ENCODE measurements at places on chromosomes 2 and 18.

GRCh38 chr2:36733215-36733614 is 36.7 kb downstream of the VIT start:
- H3K4me1 ChIP-seq, result no peaks in the 10 kb centered on the region
- H3K36me3 ChIP-seq, result no peaks in the 10 kb centered on the region
- no peak overlapping the region for H3K27ac ChIP-seq

DNA sequence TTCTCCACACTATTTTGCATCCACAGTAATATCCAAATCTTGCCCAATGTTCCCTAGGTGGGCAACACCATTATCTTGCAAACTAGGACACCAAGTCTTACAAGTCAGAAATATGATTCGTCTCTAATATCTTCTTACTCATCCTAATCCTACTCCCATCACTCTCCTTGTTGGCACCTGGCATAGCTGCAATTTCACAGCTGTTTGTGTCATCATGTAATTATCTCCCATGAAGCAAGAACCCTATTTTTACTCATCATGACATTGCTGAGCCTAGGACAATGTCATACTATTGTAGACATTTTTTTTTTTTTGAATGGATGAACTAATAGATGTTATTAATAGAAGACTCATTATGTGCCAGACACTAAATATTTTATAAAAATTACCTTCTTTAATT is 91.3 kb upstream of the CCDC141 start:
- DNase-seq, result no peak
- no peaks in the 10 kb centered on the region for H3K27me3 ChIP-seq
- H3K4me3 ChIP-seq, result no peak overlapping the region
- no peak overlapping the region for H3K27ac ChIP-seq
- no peaks in the 10 kb centered on the region for H3K4me1 ChIP-seq
- no peaks in the 10 kb centered on the region for H3K36me3 ChIP-seq

DNA sequence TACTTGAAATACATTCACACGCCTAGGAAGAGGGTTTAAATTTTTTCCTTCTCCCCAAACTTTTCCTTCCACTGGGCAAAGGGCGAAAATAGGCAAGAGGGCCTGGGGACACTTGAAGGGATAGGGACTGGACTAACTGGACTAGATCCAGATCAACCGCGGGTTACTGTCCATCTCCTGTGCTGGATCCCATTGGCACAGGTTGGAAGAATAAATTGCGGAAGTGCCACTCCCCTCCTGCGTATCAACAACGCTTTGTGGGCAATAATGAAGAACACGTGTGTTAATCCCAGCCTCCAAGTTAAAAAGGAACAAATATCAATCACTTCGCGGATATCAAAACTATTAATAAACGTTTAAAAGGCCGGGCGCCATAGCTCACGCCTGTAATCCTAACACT is 1.7 kb upstream of the FZD5 start:
- no peak for DNase-seq
- peaks cover 4% of the 10 kb centered on the region for H3K36me3 ChIP-seq
- H3K27ac ChIP-seq, result no peak overlapping the region
- H3K27me3 ChIP-seq, result peaks cover 36% of the 10 kb centered on the region
- peaks cover 25% of the 10 kb centered on the region for H3K4me1 ChIP-seq

- H3K4me3 ChIP-seq, result no peak overlapping the region
- no peaks in the 10 kb centered on the region for H3K4me1 ChIP-seq
- H3K36me3 ChIP-seq, result no peaks in the 10 kb centered on the region
These were observed 322.1 kb downstream of the HRH4 start for GRCh38 chr18:24782566-24782965.

DNA sequence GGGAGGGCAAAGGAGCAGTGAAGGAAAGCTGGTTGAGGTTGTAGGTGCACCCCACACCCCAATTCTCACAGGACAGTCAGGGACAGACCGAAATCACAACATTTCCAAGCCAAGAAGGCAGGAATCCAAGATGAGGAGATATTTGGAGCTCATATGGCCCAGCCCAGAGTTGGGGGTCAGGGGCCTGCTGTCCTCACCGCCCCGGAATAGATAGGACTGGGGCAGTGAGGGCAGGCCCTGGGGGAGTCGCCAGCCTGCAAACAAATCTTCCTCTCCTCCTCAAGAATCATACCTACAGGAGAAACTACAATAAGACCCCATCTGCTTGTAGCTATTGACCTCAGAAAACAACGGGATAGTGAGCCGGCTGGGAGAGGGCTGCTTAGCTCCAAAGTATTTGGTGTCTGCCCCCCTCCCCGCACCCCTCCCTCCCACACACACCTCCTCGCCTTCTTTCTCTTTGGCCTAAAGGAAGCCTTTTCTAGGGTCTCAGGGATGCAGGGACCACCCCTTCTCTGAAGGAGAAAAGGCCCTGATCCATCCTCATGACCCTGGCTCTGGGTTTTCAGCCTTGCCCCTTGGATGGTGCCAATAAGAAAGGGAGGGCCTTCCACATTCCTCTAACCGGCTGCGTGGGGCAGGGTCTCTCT is 3.8 kb downstream of the EN1 start:
- H3K27me3 ChIP-seq, result peaks cover 68% of the 10 kb centered on the region
- no peak overlapping the region for H3K4me3 ChIP-seq
- DNase-seq, result no peak
- H3K27ac ChIP-seq, result no peak overlapping the region
- peaks cover 4% of the 10 kb centered on the region for H3K36me3 ChIP-seq
- H3K4me1 ChIP-seq, result no peaks in the 10 kb centered on the region

- no peaks in the 10 kb centered on the region for H3K27me3 ChIP-seq
- no peak for DNase-seq
- H3K4me1 ChIP-seq, result no peaks in the 10 kb centered on the region
- H3K4me3 ChIP-seq, result no peak overlapping the region
- no peaks in the 10 kb centered on the region for H3K36me3 ChIP-seq
These were observed 338.8 kb downstream of the MYCN start for GRCh38 chr2:16279201-16279570.

- DNase-seq, result no peak
- H3K4me1 ChIP-seq, result no peaks in the 10 kb centered on the region
- no peak overlapping the region for H3K27ac ChIP-seq
These were observed 361.9 kb upstream of the MEX3C start for GRCh38 chr18:51559198-51559901.

DNA sequence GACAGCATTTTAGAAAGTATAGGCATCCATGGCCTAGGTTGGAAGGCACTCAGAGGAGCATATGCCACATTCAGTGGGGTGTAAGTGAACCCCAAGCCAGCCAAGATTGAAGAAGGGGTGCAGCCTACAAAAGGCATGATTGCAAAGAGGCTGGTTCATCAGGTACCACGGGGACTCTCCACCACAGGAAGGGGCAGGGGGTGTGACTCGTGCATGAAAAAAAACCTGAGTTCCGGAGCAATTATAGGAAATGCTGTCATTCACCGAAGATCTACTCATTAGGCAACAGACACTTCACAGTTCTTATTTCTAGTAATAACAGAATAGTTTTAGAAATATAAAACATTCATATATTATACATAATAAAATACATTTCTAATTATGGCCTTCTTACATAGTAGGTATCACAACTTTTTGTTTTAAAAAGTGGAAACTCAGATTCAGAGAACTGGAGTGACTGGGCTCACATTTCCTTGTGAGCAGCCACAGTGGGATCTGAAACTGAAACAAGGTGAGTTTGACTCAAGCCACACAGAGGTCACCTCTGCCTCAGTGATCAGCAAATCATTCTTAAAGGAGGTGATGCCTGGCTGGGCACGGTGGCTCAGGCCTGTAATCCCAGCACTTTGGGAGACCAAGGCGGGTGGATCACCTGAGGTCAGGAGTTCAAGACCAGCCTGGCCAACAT is 188.4 kb upstream of the GYPC start:
- no peak overlapping the region for H3K4me3 ChIP-seq
- no peaks in the 10 kb centered on the region for H3K36me3 ChIP-seq
- H3K4me1 ChIP-seq, result no peaks in the 10 kb centered on the region
- no peak for DNase-seq

- H3K36me3 ChIP-seq, result peaks cover 34% of the 10 kb centered on the region
- DNase-seq, result no peak
- no peak overlapping the region for H3K4me3 ChIP-seq
- H3K4me1 ChIP-seq, result peaks cover 16% of the 10 kb centered on the region
These were observed 88.3 kb upstream of the ITGB6 start for GRCh38 chr2:160288324-160288723.

DNA sequence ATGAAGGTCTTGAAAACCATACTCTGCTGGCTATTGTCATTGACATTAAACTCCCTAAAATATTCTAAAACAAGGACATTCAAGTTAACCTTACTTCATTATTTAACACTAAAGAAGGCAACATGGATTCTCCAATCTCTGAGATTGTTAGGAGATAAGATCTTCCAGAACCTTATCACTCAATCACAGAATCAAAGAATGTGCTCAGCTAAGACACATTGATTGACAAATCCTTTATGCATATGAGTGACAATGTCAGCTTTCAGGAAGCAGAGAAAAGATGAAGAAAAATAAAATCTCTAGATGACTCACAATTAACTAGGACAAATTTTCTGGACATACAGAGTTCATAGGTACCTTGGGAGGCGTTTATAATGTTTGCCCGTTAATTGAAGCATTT is 787.2 kb downstream of the TSN start:
- no peaks in the 10 kb centered on the region for H3K27me3 ChIP-seq
- H3K27ac ChIP-seq, result no peak overlapping the region
- no peaks in the 10 kb centered on the region for H3K4me1 ChIP-seq
- H3K36me3 ChIP-seq, result no peaks in the 10 kb centered on the region
- no peak overlapping the region for H3K4me3 ChIP-seq

- H3K4me3 ChIP-seq, result no peak overlapping the region
- no peak for DNase-seq
- H3K4me1 ChIP-seq, result no peaks in the 10 kb centered on the region
- H3K27ac ChIP-seq, result no peak overlapping the region
- no peaks in the 10 kb centered on the region for H3K36me3 ChIP-seq
- no peaks in the 10 kb centered on the region for H3K27me3 ChIP-seq
These were observed 255.8 kb upstream of the LRRTM1 start for GRCh38 chr2:80560326-80560725.

DNA sequence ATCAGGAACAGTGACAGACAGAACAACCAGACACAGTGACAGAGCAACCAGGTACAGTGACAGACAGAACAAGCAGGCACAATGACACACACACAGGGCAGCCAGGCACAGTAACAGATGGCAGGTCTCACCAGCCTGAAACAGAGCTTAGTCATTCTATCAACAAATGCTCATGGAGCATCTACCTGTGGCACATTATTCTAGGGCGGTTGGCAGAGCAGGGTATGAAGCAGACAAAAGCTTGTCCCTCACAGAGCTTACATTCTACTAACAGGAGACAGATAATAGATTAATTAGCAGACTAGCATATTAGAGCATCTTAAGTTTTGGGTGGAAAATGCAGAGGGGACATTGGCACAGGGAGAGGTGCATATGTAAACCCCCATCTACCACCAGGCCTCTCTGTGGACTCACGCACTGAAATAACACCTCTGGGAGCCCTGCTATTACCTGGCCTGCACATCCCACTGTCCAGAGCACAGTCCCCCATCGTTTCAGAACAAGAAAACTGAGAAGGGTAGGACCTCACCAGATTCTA is 64.1 kb upstream of the RAB6C start:
- peaks cover 9% of the 10 kb centered on the region for H3K27me3 ChIP-seq
- peaks cover 3% of the 10 kb centered on the region for H3K36me3 ChIP-seq
- H3K4me1 ChIP-seq, result no peaks in the 10 kb centered on the region
- no peak overlapping the region for H3K27ac ChIP-seq
- no peak overlapping the region for H3K4me3 ChIP-seq
- DNase-seq, result no peak

GRCh38 chr2:45622336-45623075 is 11.4 kb upstream of the SRBD1 start:
- DNase-seq, result no peak
- no peak overlapping the region for H3K27ac ChIP-seq
- peaks cover 6% of the 10 kb centered on the region for H3K4me1 ChIP-seq
- H3K36me3 ChIP-seq, result peaks cover 1% of the 10 kb centered on the region
- peaks cover 18% of the 10 kb centered on the region for H3K27me3 ChIP-seq

- peaks cover 9% of the 10 kb centered on the region for H3K36me3 ChIP-seq
- H3K4me1 ChIP-seq, result no peaks in the 10 kb centered on the region
- peak within 1 kb of the TSS; percentile 93 for H3K27ac ChIP-seq
- peaks cover 4% of the 10 kb centered on the region for H3K27me3 ChIP-seq
- H3K4me3 ChIP-seq, result peak within 1 kb of the TSS; percentile 95
- DNase-seq, result peak; percentile 84
These were observed at the start of gene ANAPC1 for GRCh38 chr2:111883661-111884591. TSS of gene ANAPC1 (minus strand) at chr2:111884193. CDS start at chr2:111880825, 3,368 bp downstream.

DNA sequence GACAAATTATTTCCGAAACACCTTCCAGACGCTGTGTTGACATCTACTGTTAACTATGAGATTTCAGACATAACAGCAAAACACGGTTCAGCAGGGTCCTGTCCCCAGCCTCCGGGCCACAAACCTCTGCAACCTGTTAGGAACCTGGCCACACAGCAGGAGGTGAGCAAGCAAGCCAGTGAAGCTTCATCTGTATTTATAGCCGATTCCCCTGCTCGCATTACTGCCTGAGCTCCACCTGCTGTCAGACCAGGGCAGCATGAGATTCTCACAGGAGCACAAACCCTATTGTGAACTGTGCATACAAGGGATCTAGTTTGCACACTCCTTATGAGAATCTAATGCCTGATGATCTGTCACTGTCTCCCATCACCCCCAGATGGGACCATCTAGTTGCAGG is 31.1 kb downstream of the NDUFA10 start:
- no peak overlapping the region for H3K27ac ChIP-seq
- no peaks in the 10 kb centered on the region for H3K27me3 ChIP-seq
- H3K36me3 ChIP-seq, result peaks cover 20% of the 10 kb centered on the region
- DNase-seq, result no peak
- H3K4me3 ChIP-seq, result no peak overlapping the region

GRCh38 chr2:239809391-239809790 is 215.8 kb downstream of the NDUFA10 start:
- H3K4me1 ChIP-seq, result no peaks in the 10 kb centered on the region
- no peak for DNase-seq
- no peaks in the 10 kb centered on the region for H3K36me3 ChIP-seq

DNA sequence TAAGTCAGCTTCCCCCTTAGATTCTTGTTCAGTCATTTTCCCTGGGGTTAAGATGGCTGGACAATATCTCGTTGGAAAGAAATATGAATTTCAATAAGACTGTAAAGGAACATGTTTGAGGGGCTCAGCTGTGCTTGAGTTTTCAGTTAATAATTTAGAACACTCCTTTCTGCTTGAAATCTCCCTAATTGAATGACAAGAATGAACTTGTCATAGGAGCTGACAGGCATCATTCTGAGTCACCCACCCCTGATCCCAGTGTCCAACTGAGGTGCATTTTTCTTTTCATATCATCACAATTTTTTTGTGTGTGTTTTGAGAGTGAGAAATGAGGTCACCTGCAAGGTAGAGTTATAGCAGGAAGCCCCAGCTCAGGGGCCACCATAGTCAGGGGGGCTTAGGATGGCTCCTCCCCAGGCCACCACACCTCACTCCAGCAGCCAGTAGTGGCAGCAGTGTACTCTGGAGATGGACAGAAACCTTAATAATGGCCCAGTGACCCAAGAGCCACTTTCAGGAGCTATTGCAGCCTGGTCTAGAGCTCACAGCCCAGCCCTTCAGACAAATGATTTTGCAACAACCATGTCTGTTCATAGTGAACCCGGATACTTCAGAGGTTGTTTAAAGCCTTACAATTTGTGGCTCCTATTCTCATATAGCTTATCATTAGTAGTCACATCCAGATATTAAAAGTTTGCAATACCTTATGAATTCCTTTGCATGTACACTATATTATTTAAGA is 174.5 kb downstream of the MAIP1 start:
- H3K4me3 ChIP-seq, result no peak overlapping the region
- H3K27ac ChIP-seq, result no peak overlapping the region
- no peaks in the 10 kb centered on the region for H3K4me1 ChIP-seq
- DNase-seq, result no peak
- peaks cover 8% of the 10 kb centered on the region for H3K27me3 ChIP-seq

Data from activated T-helper 1 cell treated with anti-CD3 and anti-CD28 coated beads, Interleukin-12 subunit alpha, Interleukin-12 subunit beta, Interleukin-2, Interleukin-4 antibody, amounts not matched to agents 30 ng/mL and 10 ng/mL and 1 ng/mL, durations not matched to agents 14 hours and 24 hours and 36 hours (primary cell).